Mammary epithelial cell (primary cell): ENCODE measurements at places on chromosomes 11 and 22.

DNA sequence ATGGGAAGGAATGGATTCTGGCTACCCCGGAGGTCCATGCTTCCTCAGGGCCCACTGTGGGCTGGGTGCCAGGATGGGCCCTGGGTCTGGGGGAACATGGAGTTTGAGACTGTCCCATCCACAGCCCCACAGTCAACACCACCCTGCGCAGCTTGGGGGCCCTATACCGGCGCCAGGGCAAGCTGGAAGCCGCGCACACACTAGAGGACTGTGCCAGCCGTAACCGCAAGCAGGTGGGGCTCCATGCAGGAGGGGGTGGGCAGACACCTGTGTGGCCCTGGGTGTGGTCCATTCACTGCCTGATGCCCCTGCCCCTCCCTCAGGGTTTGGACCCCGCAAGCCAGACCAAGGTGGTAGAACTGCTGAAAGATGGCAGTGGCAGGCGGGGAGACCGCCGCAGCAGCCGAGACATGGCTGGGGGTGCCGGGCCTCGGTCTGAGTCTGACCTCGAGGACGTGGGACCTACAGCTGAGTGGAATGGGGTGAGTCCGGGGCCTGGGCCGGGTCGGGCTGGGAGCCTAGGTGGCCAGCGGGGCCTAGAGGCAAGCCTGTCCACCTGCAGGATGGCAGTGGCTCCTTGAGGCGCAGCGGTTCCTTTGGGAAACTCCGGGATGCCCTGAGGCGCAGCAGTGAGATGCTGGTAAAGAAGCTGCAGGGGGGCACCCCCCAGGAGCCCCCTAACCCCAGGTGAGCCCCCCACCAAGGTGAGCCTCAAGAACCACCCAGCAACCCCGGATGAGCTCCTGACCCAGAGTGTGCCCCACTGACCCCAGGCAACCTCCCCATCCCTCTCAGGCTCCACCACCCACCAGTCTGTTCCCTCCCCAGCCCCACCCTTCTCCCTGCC is 2.7 kb upstream of the RAB1B start:
- DNase-seq, result no peak

- DNase-seq, result no peak
Measured at GRCh38 chr11:68947151-68947550, 33.6 kb downstream of the MRGPRD start.

GRCh38 chr11:59097113-59097708 is 9.8 kb upstream of the FAM111B start:
- DNase-seq, result peak; percentile 31

DNA sequence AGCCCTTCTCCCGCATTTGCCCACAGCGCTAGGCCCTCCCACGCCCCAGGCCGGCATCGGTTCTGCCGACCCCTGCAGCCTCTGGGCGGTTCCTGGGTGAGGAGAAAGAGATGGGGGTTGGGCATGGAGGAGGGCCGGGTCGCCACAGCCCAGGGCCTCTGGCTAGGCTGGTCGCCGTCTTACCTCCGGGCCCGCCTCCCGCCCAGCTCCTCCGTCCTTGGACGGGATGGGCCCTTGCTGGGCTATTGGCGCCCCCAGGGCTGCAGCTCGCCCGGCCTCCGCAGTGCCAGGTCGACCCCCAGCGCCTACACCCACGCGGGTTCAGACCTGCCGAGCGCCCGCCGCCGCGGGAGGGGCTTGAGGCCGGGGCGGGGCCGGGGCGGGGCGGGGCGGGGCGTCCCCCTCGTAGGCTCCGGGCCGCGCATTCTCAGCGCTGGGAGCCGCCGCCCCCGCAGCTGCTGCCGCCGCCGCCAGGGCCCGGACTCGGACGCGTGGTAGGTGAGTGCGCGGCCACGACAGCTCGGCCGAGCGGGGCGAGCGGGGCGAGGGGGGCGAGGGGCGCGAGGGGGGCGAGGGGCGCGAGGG is at the start of gene CD151:
CD151 (plus strand) TSS at position 424 of the 585 bp plus-strand sequence. CDS start 3,118 bp downstream, outside the sequence.
- peak; percentile 63 for DNase-seq

DNA sequence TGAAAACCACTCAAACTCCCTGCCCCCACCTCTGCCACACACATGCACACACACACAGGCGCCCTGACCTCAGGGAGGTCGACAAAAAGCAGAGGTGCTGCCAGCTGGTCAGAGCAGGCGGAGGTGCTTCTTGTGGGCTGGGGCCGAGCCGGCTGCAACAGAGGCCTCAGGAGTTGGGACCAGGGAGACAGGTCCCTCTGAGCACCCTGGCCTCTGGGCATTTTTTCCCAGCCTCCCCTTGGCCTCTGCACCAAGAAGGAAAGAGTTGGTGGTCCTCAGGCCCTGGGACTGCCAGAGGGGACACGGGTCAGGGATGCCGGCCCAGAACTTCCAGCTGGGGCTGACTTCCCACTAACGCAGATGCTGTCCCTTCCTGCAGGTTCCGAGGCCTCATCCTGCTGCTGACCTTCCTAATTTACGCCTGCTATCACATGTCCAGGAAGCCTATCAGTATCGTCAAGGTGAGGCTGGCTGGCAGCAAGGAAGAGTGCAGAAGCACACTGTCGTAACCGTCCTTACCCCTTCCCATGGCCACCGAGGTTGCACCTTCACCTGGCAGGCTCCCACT is 13.4 kb downstream of the SLC37A2 start:
- DNase-seq, result no peak

DNA sequence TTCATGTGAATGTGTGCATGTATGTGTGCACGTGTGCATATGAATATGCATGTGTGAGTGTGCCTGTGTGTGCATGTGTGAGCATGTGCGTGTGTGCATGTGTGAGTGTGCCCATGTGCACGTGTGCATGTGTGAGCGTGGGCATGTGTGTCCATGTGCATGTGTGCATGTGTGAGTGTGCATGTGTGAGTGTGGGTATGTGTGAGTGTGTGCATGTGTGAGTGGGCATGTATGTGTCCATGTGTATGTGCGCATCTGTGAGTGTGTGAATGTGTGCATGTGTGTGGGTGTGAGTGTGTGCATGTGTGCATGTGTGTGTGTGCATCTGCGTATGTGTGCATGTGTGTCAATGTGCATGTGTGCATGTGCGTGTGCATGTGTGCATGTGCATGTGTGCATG is 94.7 kb downstream of the ST3GAL4 start:
- no peak for DNase-seq

DNA sequence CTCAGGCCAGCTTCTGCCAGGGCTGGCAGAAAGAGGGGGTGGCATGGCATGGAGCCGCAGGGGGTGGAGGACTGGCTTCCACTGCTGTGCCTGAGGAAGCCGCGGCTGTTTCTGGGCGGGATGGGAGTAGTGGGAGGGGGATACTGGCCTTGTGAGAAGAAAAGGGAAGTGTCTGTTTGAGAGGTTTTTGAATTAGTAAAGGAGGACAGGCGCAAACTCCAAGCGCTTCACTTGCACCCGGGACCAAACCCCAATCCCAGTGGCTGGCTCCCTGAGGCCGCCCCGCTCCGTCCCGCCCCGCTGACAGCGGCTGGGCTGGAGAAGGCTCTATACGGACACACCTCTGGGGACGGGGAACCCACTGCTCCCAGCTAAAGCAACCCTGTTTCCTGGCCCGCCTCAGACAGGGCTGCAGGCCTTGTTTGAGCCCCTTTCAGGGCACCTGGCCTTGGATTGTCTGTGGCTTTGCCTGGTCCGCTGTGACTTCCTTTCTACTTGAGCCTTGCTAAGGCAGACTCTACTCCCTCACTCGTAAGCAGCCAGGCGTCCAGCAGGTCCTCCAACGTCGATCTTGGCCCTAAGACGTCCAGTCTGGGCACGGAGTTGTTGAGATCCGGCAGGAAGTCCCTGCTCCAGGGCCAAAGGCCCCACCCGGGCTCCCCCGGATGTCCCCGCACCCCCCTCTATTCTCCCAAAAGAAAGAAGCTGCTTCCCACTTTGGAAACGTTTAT is 2.2 kb downstream of the APOA1 start:
- no peak for DNase-seq

DNA sequence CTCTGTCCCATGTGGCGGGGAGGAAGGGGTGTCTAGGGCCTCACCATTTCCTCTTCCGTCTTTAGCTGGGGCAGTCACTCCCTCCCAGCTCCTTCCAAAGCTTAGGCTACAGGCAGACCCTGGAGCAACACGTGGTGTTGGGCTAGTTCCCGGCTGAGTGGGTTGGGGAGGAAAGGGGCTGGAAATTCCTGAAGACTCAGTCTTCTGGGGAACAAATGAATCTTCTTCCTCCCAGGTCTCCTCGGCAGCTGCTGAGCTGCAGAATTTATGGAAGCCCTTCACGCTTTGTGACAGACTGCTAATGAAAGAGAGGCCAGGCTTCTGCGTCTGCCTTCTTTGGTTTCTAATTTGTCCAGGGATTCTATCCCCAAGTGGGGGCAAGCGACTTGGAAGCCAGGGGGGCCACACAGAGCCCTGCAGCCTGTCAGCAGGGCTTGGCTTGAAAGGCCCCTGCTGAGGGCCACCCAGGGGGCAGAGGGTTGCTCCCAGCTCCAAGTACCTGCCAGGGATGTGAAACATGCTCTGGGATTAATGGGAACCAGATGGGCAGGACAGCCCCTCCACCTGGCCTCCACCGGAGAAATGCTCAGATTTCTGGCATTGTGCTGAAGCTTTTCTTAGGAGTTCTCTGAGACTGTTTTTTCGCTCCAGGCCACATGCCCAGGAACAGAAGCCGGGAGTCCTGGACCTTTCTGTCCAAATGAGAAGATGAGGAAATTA is 123.1 kb downstream of the PKNOX2 start:
- no peak for DNase-seq

DNA sequence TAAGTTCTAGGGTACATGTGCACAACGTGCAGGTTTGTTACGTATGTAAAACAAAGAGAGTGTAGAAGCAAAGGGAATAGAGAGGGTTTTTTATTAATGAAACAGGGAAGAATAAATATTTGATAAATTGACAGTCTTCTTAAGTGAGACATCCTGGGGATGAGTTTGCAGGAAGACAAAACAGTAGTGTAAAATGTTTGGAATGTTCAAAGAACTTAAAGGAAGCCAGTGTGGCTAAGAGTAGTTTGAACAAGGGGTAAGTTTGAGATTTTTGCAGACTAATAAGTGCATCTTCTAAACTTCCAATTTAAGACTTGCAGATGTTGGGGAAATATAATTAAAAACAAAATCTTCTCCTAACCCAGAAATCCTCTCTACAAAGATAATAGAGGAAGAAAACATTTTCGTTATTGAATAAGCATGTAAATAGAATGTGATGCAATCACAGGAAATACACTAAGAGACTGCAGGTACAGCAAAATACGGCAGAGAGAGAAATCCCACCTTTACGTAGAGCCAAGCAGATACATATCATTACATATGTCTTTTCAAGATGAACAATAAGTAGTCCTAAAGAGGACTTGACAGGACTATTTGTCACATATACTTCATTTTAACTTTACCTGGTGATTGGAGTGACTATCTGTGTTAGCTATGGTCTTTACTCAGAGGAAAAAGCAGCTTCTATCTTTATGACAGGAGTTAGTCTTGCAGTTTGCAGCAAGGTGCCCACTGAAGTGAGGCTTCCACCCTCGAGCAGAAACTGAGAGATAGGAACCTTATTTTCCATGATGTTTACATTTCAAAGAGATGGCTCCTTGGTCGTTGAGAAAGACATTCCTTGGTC is 402.1 kb downstream of the CNTN5 start:
- DNase-seq, result no peak

DNA sequence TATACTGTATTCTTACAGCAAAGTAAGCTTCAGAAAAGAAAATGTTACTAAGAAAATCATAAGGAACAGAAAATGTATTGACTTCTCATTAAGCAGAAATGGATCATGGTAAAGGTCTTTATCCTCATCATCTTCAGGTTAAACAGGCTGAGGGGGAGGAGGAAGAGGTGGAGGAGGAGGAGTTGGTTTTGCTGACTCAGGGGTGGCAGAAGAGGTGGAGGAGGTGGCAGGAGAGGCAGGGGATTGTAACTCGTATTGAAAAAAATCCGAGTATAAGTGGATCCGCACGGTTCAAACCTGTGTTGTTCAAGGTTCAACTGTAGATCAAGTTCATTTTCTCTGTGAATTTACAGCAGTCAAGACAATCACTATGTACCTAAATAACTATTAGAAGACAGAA is 13.0 kb downstream of the GLB1L3 start:
- no peak for DNase-seq

DNA sequence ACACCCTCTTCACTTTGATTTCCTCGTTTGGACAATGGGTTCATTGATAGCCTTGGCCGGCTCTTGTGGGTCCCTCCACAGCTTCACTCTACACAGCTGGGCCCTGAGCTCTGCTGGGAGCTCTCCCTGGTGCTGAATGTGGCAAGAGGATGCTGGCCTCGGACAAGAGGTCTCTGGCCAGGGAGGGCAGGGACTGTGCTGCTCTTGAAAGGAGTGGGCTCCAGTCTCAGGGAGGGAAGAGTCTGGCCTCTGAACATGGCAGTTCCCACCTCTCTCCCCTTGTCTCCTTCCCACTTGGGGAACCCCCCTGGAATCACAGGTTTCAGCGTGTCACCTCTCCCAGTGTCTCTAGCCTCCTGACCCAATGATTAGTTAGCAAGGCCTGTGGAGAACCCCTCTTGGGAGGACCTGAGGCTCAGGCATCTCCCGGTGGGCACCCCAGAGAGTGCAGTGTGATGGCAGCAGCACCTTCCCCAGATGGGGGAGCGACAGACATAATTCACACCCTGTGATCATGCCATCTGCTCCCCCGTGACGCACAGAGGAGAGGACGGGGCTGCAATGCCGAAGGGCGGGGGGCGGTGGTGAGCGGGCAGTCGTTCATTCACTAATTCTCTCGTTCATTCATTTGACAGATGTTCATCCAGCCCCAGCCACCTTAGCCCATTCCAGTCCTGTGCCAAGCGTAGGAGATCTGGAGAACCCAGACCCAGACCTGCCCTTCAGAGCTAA is 2.8 kb upstream of the CABP7 start:
- peak; percentile 59 for DNase-seq

- DNase-seq, result no peak
Measured at GRCh38 chr22:48301421-48301820, 1526.3 kb downstream of the BRD1 start.

DNA sequence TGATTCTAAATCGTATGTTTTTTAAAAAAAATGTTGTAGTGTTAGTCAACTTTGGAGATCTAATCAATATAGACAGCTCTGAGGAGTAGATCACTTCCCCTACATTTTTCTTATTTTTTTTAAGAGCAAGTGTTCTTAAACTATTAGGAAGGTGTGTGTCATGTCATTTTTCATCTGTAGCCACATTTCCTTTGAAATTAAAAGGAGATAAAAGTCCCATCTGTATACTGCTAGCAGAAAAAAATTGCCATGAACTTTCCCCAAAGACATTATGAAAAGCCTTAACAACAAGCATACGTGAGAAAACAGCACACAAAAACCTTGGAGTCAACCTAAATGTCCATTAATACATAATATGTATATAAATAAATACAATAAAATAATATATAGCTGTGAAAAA is 286.6 kb downstream of the ETS1 start:
- DNase-seq, result no peak

GRCh38 chr22:32544953-32545558 is 70.4 kb downstream of the FBXO7 start:
- DNase-seq, result no peak

- DNase-seq, result no peak
Measured at GRCh38 chr11:12749442-12749841, 75.2 kb downstream of the TEAD1 start.

GRCh38 chr11:64826578-64827450 is 16.5 kb upstream of the MEN1 start:
- no peak for DNase-seq

GRCh38 chr11:48005136-48005535 is 24.8 kb downstream of the PTPRJ start:
- no peak for DNase-seq

- DNase-seq, result peak; percentile 68
Measured at GRCh38 chr11:64355078-64355940, 3.7 kb upstream of the RPS6KA4 start.

GRCh38 chr11:121757480-121758125 is 304.8 kb upstream of the SORL1-AS1 start:
- peak; percentile 6 for DNase-seq
